Suppressor macrophage treated with lipopolysaccharide for 1 hour (primary cell): ENCODE measurements at places on chromosomes 6 and 20.
A peak's percentile ranks its signal among the peaks of the same experiment; 100 is the strongest.

DNA sequence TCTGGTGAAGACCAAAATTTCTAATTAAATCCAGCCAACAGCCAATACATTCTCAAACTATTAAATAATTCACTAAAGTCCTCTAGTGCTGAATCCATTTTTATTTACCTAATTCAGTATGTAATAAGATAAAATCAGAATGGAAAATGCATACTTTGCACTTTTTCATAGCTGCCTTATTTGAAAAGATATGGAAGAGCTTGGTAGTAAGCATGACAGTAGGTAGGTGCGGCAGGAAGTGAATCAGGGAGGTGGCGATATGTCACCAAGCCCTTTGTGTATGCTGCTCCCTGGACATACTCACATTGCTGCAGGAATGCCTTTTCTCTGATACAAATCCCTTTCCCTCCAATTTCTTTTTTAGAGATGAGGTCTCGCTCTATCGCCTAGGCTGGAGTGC is 10.2 kb upstream of the TGM3 start:
- DNase-seq: no peak

- DNase-seq: peak; percentile 28
Observed at GRCh38 chr6:108127826-108128225, 38.0 kb upstream of the NR2E1 start.

DNA sequence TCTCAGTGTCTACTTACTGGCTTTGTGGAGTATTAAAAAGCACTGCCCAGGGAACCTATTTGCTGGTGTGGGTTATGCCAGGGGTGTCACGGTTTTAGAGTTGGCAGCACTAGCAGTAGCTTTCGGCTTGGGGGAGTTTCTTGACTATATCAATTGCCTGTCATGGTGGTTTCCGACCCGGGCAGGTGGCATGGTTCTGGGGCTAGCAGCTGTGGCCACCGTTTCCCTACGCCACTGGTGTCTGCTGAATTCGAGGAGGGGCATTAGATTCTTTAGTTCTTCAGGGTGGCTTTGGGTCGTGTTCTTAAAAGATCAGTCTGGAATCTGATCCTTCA is 55.6 kb upstream of the FOXC1 start:
- DNase-seq: peak; percentile 9

- DNase-seq: no peak
Observed at GRCh38 chr6:53750052-53750650, 44.7 kb upstream of the LRRC1 start.

- DNase-seq: no peak
Observed at GRCh38 chr20:20220134-20220533, 147.8 kb upstream of the INSM1 start.

- no peak for DNase-seq
Observed at GRCh38 chr20:48489046-48489463, 338.7 kb downstream of the PREX1 start.

- DNase-seq: no peak
Observed at GRCh38 chr6:169503422-169504152, 198.2 kb downstream of the WDR27 start.

- DNase-seq: no peak
Observed at GRCh38 chr6:91449539-91449938, 862.7 kb upstream of the MAP3K7 start.

GRCh38 chr6:52416629-52417151 is 3.5 kb upstream of the EFHC1 start:
- peak; percentile 48 for DNase-seq

DNA sequence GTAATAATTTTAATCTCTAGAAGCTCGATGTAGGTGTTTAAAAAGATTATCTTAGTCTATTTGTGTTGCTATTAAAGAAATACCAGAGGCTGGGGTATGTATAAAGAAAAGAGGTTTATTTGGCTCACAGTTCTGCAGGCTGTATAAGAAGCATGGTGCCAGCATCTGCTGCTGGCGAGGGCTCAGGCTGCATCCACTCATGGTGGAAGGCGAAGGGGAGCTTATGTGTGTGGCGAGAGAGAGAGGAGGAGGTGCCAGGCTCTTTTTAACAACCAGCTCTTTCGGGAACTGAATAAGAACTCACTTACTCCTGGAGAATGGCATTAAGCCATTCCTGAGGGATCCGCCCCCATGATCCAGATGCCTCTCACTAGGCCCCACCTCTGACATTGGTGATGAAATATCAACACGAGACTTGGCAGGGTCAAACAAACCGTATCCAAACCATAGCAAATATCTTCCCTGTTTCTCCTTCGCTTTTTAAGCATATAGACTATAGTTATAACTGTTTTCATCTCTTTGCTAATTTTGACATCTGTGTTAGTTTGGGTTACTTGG is 24.5 kb downstream of the CHMP4B start:
- DNase-seq: no peak

- DNase-seq: no peak
Observed at GRCh38 chr6:83792846-83793245, 60.3 kb upstream of the RIPPLY2 start.

DNA sequence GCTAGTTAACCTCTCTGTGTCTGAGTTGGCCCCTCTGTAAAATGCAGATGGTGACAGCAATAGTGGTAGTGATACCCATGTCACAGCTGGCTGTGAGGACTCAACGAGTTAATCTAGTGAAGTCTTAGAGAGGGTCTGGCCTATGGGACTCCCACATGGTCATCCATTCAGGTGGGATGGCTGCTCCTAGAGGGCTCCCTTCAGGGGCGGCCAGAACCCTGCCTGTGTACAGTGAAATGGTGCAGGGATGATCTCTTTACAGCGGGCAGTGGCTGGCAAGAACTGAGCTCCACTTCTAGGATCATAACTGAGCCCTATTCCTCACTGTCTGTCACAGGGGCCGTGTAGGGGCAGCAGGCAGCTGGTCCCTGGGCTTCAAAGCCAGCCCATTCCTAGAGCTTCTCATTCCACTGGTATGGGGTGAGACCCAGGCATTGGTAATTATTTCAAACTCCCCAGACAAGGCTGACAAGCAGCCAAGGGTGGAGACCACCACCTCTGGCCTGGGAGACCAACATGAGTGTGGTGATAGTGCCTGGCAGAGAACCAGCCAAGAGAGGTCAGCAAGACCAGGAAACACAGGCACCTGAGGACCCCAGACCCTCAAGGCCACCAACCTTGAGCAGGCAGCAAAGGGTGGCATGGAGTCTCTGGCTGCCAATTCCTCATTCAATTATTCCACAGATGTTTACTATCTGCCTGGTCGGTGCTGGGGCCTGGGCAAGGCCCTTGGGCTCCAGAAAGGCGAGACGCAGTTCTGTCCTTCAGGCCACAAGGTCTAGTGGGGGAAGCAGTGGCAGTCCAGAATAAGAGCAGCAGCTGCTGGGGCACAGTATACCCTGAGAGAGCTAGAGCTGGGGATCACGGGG is 103.4 kb downstream of the MRPL14 start:
- no peak for DNase-seq

GRCh38 chr20:12410783-12411182 is 493.1 kb downstream of the BTBD3 start:
- no peak for DNase-seq

GRCh38 chr6:7846966-7847818 is 63.4 kb downstream of the TXNDC5 start:
- no peak for DNase-seq

DNA sequence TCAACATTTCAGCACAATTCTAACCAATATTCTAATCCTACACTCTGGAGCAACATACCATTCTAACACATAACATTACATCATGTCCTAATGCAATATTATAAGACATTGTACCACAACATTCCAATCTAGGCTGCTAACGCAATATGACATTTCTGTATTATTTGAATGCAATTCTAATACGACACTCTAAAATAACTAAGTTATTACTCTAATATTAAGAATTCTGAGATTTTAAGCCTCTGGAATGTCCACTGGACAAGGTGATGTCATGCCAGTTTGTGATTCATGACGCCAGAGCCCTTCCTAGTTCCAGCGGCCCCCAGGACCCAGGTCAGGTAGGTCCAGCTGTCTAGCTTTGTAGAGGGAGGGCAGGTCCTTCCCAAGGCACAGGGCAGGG is 69.7 kb upstream of the SIRPA start:
- DNase-seq: no peak

DNA sequence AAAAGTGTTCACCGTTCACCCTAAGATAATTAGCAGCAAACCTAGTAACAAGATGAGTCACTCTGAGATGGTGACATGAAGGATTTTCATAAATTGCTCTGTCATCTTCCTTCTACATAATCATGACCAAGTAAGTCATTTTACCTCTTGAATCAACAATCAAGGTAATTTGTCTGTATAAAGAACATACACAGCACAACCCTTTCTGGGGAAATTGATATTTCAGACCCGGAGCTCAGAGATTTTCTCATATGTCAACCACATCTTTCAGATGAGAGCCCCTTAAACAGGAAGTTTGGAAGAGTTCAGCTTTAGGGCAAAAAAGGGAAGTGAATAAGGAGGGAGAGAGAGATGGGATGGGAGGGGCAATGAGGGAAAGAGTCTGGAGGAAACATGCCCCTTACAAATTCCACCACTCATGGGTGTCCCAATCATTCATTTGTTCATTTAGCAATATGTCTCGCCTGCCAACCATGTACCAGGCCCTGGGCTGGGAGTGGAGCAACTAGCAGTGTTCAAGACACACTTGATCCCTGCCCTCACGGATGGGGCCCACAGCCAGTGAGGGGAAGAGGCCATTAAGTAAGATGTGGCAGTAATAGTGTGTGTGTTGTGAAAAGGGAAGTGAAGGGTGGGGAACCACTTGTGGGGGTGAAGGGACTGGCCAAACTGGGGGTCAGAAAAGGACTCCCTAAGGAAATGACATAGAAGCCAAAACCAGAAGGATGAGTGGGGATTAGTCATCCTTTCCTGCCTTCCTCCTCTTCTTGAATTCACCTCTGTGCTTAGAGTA is 190.9 kb downstream of the MAFB start:
- DNase-seq: peak; percentile 90

GRCh38 chr20:44646641-44647274 is 4.7 kb downstream of the ADA start:
- peak; percentile 98 for DNase-seq

DNA sequence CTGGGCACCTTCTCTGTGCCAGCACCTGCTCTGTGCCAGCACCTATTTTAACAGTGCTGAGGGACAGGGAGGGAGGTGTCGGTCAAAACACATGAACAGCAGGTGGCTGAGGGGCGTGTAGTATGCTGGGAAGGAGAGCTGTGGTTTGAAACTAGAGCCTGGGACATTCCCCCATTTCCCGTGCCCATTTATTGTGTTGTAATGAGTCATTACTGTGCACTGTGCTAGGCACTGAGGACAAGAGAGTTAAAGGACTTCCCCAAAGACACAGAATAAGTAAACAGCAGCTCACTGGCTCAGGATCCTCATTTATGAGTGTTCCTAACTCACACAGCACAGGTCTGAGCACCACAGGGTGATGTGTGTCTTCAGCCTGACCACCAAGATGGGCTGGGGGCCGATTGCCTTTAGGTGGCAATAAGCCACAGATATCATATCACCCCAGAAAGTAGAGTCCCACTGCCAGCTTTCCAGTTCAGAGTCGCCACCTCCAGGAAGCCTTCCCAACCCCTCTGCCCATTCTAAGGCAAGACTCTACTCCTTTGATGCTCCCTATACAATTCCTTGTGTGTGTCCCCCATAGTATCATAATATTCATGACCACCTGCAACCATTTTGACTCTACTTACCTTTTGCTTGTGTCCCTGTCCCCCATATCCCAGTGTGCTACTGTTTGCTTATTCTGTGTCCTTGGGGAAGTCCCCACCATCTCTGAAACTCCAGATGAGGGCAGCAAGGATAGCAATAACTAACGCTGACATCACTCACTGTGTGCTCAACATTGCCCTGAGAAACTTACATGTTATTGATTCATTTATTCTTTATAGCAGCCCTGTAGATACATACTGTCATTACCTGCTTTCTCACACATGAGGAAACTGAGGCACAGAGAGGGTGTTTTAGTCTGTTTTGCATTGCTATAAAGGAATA is 87.3 kb downstream of the TOX2 start:
- no peak for DNase-seq

DNA sequence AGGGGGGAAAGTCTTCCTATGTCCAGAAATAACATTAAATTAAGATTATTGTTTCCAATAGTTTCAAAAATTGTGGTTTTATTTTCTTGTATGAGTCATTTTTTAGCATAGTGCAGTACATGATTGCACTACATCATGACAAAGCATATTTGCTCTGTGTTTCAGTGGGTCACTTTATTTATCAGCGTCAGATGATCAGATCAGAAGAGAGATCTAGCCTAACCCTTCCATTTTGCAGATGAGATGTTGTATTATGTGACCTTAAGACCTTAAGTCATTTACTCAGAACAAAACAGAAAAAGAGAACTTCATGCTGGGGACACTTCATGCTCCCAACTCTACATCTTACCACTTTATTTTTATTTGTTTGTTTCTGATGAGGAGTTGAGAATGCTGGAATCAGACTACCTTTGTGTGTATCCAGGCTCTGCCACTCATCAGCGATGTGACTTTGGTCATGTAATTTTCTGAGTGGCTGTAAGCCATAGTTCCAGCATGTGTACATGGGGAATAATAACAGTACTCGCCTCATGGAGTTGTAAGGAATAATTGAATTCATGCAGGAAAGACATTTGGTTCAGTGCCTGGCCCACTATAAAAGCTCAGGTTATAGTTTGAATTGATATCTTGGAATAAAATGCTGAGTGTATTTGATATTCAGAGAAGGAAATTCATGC is 13.5 kb downstream of the EYA4 start:
- DNase-seq: peak; percentile 25

DNA sequence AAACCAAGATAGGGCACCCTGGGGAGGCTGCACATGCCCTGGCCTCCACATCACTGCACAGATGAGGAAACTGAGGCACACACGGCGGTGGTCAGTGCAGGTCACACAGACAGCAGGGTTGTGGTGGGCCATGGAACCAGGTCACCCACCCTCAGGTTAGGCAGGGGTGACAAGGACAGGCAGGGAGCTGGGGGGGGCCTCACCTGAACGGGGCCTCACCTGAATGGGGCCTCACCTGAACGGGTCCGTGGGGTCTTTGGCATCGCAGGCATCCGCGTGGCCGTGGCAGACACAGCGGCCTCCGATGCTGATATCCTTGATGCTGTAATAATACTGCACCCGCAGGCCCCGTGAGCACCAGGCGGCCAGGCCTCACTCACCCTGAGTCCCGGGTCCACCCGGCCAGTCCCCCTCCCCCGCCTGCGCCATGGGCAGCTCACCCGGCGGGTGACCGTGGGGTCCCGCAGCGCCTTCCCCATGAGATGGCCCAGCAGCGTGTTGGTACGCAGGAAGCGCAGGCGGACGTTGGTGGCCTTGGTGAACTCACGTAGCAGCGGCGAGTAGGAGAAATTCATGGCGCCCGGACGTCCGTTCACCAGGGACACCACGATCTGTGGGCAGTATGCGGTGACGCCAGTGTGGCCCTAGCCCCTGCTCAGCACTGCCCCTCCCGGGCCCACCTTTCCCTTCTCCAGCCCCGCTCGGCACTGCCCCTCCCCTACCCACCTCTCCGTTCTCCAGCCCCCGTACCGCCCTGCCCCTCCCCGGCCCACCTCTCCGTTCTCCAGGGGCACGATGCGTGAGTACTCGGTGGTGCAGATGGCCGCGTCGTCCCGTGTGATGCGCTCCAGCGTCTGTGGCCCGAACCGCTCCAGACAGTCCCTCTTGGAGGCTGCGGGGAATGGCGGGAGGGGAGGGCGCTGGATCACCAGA is 15.4 kb downstream of the LAMA5 start:
- DNase-seq: no peak

- no peak for DNase-seq
Observed at GRCh38 chr6:15316754-15317153, 70.9 kb downstream of the JARID2 start.
